ENCODE measurements at places on chromosomes 16 and 17.

DNA sequence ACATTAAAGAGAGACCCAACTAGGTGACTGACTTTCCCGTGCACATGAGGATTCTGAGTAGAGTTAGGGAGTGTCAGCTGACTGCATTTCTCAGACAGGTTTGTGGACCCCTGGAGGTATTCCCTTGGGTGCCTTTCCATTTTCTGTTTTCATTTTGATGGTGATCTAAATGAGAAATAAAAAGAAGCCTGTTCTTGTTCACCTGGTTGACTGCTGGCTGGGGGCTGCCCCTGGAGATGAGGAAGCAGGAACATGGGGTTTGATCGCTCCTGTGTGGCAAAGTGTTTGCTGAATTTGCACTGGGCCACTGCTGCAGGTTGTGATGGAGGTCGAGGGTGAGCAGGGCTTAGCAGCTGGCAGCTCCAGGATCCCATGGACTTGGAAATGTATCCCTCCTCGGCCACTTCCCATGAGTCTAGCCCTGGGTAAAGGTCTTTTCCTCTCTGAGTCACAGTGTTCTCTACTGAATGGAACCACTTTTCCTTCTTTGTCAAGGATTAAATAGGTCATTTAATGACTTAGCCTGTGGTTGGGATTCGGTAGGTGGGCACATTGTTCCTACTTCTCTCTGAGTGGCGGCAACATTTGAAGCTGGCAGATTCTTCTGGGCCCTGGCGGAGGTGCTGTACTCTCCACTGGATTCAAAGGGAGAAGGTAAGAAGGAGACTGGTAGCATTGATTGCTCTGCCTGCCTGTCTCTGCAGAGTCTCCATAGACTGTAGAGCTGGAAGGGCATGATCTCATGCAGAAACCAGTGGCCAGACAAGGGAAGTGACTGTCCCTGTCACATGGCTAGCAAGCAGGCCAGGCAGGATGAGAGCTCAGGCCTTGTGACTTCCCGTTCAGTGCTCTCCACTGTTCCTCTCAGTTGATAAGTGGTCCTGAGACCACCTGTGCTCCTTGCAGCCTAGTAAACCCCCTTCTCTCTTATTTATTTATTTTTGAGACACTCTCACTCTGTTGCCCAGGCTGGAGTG, 17.9 kb downstream of the SNX29 start:
- peak; percentile 68 for DNase-seq

DNA sequence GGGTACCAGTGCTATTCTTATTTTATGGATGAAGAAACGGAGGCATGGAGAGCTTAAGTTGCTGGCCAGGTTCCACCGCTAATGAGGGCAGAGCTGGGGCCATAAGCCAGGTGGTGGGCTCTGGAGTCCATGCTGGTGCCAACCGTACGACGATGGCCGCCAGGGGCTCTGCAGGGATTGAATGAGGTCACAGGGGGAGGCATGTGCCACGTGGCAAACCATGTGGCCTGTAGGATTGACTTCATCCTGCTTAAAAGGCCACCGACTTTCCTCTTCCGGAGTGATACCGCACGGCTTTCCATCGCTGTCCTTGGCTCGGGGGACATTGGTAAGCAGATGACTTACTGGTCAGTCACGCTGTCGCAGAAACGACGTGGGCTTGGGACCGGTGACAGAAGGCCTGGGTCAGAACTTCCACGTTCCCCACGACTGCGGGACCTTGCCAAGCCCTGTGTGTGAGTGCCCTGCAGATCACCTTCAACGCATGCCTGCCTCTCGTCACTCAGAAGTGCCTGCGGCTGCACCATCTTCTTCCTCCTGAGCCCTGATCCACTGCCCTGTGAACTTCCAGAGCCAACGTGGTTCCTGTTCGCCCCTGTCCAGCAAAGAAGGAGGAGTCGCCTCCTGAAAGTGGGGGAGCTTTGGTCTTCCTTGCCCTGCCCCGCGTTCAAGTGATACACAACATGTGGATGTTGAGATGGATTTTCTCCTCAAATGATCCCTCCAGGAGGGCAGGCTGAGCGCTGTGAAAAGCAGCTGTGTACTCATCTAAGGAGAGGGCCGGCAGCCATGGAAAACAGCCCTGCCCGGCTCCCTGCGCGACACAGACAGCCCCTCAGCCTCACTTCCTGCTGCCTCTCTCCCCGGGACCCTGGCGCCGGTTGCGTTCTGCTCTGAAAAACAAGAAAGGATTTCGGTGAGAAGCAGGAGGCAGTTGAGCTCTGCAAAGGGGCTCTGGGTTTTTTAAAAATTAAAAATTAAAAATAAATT, 176.7 kb downstream of the C16orf95 start:
- DNase-seq, result no peak

DNA sequence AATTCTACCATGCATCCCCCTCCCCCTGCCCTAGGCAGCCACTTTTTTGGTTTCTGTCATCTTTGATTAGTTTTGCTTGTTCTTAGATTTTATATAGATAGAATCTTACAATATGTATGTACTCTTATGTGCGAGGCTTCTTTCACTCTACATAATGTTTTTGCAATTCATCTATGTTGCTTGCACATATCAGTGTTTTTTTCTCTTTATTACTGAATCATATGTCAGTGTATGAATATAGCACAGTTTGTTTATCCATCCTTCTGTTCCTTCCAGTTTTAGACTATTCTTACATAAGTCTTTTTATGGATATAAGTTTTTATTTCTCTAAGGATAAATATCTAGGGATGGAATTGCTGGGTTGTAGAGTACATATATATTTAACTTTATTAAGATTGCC, 26.6 kb downstream of the NLK start:
- no peak for DNase-seq

- peak; percentile 80 for DNase-seq
These were observed 155.6 kb upstream of the PLCG2 start for GRCh38 chr16:81623365-81624102.

DNA sequence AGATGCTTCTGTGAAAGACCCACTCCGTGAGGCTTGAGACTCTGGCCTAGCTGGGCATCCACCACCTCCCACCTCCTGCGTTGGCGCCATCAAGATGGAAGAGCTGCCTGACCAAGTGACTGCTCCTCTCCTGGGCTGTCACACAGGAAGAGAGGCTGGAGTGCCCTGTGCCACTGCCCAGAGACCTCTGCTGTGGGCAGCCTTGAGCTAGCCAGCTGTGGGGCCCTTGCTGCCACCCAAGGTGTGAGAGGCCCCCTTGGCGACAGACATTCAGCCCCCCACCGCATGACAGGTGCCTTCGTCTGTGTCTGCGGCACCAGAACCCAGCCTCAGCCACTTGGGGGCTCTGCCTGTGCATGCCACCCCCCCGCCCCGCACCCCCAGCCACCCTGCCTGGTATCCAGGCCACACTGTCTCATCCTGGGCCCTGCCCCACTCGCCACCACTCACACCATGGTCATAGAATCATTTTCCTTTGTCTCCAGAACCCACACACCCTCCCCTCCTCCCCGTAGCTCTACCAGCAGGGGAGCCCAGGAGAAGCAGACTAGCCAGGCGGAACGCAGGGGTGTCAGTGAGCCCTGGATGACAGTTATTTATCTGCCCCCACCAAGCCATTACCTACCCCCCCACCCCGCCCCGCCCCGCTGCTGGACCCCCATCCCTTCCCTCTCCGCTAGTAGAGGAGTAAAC, 120.9 kb upstream of the LHX1 start:
- DNase-seq, result no peak

DNA sequence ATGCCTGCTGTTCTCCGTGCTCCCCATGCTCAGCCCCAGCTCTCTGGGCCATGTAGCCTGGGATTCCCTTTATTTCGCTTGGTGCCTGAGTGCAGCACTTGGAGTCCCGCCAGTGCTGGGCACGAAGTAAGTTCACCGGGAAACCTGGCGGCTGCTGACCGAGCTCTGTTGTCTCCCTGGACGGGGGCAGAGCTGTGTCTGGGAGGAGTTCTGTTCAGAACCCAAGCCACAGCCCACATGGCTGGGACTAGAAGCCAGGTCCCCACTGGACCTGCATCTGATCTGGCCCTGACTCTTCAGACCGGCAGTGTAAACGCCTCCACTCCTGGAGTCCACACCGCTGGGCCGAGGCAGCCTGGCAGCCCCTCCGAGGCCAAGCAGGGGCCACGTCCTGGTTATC, 37.5 kb upstream of the CIBAR2 start:
- no peak for DNase-seq
